ENCODE measurements at places on chromosomes 7 and 10. TPM values are rescaled to one million over a fixed set of nuclear protein-coding genes. Genes with fewer than 3 reads are reported as not detected.

GRCh38 chr10:58177362-58177947 is 90.2 kb downstream of the IPMK start:
- no peak for DNase-seq

Gene DNAAF5
- 27.8 TPM for total RNA-seq

GRCh38 chr7:33221390-33221789 is 92.0 kb downstream of the BBS9 start:
- DNase-seq = no peak

DNA sequence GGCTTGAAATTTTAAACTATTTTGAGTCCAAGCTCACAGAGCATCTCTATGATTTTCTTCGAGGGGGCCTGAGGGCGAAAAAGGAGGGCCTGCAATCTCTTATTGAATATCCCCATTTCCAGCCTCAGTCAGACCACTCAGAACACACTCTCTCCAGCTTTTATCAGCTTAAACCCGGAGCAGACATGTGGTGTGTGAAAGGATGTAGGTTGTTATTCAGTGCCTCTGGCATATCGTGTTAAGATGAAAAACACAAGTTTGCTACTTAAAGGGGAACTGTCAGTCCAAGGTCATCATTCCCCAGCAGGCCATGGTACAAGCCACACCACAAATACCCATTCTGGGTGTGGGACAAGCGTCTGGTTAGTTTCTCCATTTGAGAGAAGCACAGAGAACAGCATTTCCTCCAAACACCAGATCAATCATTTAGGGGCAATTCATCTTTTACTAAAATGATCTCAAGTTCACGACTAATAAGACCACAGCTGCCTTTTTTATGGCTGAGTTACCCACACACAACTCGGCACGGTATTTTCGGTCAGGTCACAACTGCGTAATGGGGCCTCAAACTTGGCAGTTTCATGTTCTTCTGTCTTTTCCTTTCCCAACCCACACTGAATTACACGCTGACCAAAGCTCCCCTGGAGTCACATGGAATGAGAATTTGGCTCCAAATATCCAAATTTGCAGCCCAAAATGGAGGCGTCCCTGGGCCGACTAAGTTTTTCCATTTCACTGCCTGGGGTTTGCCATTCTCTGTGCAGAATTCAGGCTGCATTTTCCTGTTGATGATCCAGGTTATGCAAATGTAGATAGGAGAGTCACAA is 188.4 kb downstream of the SEM1 start:
- DNase-seq = no peak

Gene CPA2
- 1.7 TPM for total RNA-seq

DNA sequence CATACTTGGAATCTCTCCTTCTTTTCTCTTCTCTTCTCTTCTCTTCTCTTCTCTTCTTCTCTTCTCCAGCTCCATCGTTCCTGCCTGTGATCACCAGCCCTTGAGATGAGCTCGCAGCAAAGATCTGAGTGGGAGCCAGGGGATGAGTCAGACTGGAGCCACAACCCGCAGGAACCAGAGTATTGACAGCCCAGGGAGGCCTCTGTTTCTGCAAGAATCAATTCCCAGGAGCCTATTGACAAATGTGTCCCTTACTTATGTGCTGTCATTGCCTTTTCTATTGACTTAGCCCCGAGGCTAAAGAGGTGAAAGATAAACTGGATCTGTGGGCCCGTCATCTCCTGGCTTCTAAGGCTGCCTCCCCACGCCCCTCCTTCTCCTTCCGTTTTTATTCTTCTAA is 13.1 kb upstream of the HABP2 start:
- DNase-seq = no peak

- no peak for DNase-seq
These were observed 77.9 kb downstream of the MRPL32 start for GRCh38 chr7:43010061-43010460.

DNA sequence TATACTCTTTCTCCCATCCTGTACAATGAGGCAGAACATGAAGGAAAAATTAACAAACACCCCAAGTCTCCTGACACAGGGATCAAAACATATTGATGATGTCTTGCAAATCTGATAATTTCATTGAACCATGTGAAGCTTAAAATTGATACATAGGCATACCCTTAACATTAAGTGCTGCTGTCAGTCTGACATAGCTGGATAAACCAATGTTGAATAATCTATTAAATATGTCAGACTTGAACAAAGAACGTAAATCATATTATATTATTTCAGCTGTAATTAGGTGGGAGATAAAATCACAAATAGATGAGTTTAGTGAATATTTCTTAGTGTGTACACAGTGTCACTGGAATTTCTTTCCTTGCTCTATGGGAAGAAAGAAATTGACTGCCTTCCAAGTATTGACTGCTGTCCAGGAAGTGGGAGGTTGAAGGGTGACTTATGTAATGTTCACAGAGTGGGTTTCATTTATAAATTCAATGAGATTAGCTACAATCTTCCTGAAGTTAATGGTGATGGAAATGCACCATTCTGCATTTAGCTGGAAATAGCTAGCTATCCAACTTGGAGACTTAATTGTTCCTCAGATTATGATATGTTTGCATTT is 170.8 kb downstream of the AUTS2 start:
- no peak for DNase-seq

GRCh38 chr10:66713387-66713786 is 212.4 kb upstream of the LRRTM3 start:
- DNase-seq = no peak

Gene HOXA2
- total RNA-seq = 2.7 TPM

DNA sequence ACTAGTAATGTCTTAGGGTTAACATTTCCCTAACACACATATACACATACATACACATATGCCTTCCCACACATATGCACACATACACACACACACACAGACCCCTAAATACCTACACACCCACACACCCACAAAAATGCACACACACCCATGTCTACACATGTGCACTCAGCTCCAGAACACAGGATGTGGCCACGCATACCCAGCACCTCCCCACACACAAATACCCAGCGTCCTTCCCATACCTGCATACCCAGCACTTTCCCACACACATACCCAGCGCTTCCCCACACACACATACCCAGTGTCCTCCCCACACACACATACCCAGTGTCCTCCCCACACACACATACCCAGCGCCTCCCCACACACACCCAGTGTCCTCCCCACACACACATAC is 534.9 kb downstream of the DNAJB6 start:
- no peak for DNase-seq

GRCh38 chr7:4091767-4092166 is 590.3 kb upstream of the FOXK1 start:
- DNase-seq = no peak

DNA sequence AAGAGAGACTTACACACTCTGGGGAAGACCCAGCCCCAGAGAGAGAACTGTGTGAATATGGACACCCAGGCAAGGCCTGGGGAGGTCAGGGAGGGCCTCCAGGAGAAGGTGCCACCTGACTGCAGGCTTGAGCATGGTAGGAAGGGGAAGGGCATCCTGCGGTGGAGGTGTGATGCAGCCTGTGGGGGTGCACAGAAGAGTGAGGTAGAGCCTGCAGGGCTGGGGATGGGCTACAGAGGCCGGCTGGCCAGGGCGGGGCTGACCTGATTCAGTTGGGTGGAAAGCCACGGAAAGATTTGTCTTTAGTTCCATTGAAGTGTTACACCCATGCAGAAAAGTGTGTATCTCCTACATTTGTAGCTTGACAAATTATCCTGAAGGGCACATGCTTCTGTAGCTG is 47.6 kb downstream of the ZMIZ1 start:
- DNase-seq = no peak

- DNase-seq = no peak
These were observed 38.8 kb downstream of the TBXAS1 start for GRCh38 chr7:139867847-139868246.

DNA sequence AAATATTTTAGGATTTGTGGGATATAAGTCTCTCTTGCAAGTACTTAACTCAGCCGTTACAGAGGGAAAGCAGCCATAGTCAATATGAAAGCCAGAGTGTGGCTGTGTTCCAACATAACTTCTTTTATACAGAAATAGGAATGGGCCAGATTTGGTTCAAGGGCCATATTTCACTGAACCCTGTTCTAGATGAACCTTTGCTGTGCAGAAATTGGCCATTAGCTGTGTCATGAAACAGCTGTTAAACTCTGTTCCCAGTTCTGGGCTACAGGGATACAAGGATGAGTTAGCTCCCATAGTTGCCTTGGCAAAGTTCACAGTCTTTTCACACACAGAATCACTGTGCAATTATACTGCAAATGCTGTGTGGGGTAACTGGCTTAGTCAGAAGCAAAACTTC is 213.9 kb upstream of the LRRN3 start:
- DNase-seq = no peak

GRCh38 chr7:150428671-150429451 is 21.6 kb upstream of the GIMAP8 start:
- DNase-seq = peak; percentile 74

Gene CYP2C18
- total RNA-seq = 24.3 TPM

Measured in left colon (tissue), 2 donors.